Caki2 (cell line): ENCODE measurements at places on chromosomes 3 and 15. TPM values are rescaled to one million over a fixed set of nuclear protein-coding genes. Genes with fewer than 3 reads are reported as not detected.

- peak; percentile 3 for DNase-seq
These were observed 507 bp upstream of the MRPL3 start for GRCh38 chr3:131503320-131503635.

DNA sequence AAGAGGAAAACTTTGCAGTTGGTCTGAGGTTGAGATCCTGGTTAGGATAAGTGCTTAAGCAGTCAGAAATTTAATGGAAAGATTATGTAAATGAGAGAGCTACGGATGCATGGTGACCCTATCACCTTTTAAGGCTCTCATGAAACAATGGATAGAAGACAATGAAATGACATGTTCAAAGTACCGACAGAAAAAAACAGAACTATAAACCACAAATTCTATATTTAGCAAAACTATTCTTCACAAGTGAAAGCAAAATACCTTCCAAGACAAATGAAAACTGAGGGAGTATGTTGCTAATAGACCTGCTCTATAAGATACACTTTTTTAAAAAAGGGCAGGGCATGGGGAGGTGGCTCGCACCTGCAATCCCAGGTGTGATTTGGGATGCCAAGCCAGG lies 32.2 kb downstream of the DNAAF4 start:
- DNase-seq: no peak

DNA sequence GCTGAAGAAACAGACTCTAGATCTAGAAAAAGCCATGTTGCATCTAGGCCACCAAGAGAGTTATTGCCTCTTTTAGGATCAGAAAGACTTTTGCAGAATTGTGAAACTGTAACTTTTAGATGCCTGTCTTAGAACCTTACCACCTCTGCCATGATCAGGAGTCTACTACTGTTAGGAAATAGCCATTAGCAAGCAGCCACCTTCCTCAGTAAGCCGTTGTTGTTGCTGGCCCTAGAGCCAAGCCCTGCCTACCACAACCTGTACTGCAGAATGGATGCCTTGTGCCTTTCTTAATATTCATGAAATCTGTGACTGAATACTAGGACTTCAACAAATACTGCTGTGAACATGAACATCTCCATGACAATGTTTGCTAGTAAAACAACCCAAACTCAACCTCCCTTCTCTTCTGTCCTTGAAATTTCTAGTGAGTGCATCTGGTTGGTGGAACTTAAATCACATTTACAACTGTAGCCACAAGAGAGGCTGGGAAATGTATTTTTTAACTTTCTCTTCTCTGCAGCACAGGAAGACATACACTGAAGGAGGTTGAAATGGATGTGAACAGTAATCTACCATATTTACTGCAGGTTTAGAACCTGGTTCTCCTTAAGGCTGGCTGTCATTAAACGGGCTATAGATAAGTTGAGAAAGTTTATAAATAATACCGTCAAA lies 20.7 kb downstream of the RASA2 start:
- no peak for DNase-seq

DNA sequence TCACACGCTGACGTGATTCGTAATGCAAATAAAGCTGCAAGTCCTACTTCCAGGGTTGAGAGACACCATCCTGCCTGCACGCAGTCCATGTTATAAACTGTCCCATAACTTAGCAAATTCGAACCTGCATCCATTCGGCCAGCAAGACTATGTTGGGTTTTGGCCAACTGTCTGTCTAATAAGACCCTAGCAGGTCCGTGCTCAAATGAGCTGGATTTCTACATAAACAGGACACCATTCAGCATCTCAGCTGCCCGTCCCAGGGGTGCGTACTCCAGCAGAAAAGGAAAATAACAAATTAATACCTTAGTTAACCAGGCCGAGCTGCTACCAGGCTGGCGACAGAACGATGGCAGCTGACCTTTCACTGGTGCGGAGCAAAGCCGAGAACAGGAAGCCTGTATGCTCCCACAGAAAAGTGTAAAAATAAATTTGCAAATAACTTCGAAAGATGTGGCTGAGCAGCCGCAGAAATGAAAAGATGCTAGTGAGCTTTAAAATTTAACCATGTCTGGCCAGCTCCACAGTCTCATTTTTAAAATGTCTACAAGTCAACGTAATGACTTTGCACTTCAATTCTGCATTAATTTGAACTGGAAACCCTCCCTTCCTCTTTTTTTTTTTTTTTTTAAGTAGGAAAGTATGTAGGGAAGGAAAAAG lies 97.1 kb upstream of the SNRPA1 start:
- no peak for DNase-seq

- DNase-seq: peak; percentile 66
These were observed 198.7 kb downstream of the AKAP13 start for GRCh38 chr15:85578941-85579701.

HTR3E gene
- total RNA-seq: not detected in 2 replicates

STAB1 gene
- not detected in 2 replicates for total RNA-seq
